Ureter (tissue), 1 donor: ENCODE measurements at places on chromosomes 16 and 17. TPM values are rescaled to one million over a fixed set of nuclear protein-coding genes. Genes with fewer than 3 reads are reported as not detected.
A peak's percentile ranks its signal among the peaks of the same experiment; 100 is the strongest.

GRCh38 chr17:31281061-31281460 is 16.0 kb downstream of the OMG start:
- DNase-seq, result no peak

The TOX3 gene
- 32.5 TPM for total RNA-seq

DNA sequence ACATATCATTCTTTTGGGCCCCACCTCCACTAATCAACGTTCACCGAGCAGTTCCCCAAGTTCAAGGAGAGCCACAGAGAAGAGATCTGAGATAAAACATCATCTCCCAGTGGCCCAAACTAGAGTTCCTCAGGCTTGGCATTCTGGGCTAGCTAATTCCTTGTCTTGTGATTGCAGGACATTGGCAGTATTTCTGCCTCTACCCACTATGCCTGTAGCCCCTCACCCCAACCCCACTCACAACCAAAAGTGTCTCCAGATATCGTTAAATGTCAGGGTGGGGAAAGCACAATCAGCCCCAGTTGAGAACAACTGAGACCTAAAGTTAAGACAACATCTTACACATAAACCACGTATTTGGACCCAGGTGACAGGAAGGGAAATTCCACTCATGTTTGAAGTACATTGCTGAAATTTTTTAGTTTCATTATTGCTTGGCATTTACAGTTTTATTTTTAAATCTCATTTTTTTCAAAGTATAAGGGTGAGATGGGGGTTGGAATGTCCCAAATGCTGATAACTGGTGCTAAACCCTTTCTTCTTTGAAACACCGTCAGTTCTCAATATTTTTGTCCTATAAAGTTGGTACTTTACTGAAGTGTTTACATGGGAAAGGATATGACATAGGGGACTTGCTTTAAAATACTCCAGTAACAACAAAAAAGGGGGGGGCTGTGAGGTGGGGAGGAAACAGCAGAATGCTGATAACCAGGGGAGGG is 13.6 kb downstream of the ZC3H7A start:
- no peak for DNase-seq

The SHISA6 gene
- total RNA-seq, result 5.4 TPM

GRCh38 chr16:75044800-75045361 is 46.1 kb downstream of the ZNRF1 start:
- DNase-seq, result peak; percentile 62

The CEMP1 gene
- total RNA-seq, result 0.29 TPM

DNA sequence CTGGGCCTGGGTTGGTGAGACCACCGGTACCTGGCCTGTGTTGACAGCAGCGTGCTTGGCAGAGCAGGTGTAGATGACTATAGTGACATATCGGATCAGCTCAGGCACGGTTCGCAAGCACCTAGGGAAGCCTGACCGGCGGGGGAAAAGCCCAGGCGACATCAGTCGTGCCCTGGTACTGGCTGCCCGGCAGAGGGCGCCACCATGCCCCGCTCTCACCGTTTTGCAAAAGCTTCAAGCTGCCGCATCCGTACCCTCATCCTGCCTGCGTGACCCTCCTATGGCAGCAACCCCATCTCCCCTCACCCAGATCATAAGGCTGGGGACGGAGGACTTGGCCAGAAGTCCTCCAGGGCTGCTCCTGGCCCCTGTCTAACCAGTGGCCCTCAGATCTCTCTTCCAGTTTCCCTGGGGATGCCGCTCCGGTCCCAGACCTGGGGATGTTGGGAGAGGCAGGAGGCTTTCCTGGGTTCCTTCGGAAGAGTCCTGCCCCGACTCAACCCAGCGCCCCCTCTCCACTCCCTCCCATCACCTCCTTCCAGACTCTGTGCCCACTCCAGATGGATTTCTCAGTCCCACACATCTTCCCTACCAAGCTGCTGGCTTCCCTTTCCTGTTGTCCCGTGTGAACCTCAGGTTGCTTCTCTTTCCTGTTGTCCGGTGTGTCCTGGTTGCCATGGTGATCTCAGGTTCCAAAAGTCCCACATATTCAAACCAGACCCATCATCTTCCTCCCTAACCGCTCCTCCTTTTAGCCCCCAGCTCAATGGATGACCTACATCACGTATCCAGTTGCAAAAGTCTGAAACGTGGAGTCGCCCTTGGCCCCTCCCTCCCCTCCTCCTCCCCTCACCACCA is 13.7 kb downstream of the ALOX12B start:
- peak; percentile 69 for DNase-seq

- DNase-seq, result no peak
Observed at GRCh38 chr17:37802061-37802595, 57.3 kb upstream of the HNF1B start.

GRCh38 chr17:55163408-55163807 is 101.4 kb upstream of the HLF start:
- no peak for DNase-seq

DNA sequence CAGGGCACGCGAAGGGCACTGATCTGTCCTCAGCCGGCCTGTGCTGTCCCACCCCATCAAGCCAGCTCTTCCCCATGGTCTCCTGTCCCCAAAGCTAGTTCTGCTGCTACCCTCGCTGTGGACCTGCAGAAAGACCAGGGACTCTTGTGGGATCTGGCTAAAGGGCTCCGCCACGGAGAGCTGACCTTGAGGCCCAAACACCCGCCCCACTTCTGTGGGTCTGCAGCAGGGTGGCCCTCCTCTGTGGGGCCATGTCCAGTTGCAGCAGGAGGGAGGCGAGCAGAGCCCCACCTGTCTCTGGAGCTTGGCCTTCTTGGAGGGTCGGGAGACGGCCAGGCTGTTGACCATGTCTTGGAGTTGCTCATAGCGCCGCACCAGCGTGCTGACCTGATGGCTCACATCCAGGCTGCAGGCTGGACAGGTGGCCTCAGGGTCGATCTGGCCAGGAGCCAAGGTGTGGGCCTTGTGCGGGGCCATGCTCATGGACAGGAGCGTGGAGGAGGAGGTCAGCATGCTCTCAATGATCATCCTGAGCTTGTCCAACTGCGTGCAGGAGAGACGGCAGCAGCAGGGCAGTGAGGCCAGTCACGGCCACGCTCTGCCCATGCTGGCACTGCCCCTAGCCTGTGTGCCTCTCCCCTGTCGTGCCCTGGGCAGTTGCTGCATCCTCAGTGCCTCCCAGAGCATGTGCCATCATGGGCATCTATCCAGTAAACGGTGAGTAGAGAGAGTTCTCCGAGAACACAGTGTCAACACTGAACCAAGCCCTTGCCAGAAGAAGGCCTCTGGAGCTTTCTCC is 16.6 kb downstream of the UBALD2 start:
- DNase-seq, result no peak

The RNF157 gene
- 4.3 TPM for total RNA-seq

- DNase-seq, result no peak
Observed at GRCh38 chr17:73902416-73903181, 258.4 kb upstream of the SDK2 start.

DNA sequence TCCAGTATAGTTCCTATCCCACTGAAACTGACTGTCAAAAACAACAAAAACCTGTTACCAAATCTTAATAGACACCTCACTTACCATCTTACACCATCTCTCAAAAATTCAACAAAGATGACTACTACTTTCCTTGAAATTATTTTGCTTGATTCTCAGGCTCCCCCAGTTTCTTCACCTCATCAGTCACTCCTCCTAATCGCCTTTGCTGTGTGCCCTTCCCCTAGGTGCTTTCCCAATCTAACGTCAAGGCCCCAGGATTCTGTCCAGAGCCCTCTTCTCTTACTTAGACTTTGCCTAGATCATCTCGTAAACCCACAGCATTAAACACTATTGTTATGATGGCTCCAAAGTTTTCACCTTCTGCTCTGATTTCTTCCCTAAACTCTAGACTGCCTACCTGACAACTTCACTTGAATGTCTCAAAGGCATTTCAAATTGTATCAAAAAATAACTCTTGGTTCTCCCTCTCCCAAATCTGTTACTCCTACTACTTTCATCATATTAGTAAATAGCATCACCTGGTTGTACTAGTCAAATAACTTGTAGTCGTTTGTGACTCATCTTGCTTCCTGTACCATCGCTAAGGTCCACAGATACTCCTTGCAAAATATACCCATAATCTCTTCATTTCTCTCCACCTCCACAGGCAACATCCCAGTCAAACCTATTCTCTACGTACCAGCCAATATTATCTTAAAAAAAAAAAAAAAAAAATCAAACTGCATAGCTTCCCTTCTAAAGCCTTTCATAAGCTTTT is 18.0 kb downstream of the C16orf87 start:
- no peak for DNase-seq

GRCh38 chr17:80254396-80255251 is 6.0 kb upstream of the RNF213 start:
- DNase-seq, result peak; percentile 82

DNA sequence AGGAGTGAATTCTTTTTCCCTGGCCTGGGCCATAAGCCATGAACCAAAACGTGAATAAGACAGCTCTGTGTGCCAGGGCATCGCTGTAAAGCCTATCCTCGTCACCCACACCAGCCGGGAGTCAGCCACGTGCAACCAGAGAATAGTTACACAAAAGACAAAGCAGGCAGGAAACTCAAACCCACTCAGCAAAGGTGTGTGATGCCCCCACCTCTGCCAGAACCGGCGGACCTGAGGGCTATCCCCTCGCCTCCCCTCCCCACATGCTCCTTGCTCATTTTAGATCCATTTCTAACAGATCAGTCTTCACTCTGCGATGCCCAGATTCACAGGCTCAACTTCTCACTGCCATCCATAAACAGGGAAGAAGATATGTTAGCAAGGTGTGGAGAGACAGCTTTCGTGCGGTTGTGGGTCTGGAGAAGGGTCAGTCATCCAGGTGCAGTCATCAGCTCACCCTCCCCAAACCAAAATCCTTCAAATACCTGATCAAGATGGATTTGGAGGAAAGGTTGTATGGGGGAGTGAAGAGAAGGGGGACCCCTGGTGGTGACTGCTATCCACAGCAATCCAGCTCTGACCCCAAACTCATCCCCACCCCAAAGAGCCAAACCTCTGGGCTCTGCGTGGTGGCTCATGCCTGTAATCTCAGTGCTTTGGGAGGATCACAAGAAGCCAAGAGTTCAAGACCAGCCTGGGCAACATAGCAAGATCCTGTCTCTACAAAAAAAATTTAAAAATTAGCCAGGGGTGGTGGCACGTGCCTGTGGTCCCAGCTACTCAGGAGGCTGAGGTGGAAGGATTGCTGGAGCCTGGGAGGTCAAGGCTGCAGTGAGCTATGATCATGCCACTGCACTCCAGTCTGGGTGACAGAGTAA is 219.2 kb downstream of the C16orf78 start:
- DNase-seq, result no peak

The CCT6B gene
- 6.3 TPM for total RNA-seq

DNA sequence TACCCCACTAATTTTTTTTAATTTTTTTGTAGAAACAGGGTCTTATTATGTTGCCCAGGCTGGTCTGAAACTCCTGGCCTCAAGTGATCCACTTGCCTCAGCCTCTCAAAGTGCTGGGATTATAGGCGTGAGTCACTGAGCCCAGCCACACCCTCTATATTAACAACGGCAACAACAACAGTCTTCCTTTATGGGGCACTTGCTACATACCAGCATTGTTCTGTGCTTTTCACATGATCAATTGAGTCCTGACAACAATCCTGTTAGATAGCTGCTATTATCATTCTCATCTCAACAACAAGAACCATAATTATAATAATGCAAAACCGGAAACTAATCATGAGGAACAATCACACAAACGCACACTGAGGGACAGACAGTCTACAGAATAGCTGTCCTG is 12.6 kb upstream of the ARL5C start:
- DNase-seq, result no peak

- no peak for DNase-seq
Observed at GRCh38 chr16:57562066-57562465, 19.6 kb downstream of the ADGRG5 start.

GRCh38 chr16:11386791-11387546 is 41.7 kb downstream of the RMI2 start:
- DNase-seq, result no peak

GRCh38 chr17:10096596-10096995 is 101.8 kb downstream of the GAS7 start:
- no peak for DNase-seq

DNA sequence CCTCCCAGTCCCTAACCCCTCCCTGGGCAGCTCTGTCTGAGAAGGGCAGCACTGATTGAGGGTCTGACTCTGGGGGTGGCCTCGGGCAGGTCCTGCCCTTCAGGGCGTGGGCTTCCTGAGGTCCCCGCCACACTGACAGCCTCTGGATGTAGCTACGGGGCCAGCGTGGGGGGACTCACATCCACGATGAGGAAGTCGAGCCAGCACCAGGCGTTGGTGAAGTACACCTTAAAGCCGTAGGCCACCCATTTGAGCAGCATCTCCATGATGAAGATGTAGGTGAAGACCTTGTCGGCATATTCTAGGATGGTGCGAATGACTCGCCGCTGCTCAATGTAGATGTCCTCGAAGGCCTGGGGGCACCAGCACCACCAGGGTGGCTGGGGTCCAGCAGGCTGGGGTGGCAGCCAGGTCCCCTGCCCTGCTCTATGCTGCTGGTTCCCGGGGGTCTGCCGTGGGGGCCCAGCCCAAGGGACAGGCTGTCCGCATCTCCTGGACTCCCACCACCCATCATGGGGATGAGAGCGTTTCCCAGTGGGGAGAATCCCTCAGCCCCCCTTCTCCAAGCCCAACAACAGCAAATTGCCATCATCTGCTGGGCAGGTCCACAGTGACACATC is 15.7 kb upstream of the CD79B start:
- DNase-seq, result no peak

- no peak for DNase-seq
Observed at GRCh38 chr16:22428654-22429053, 54.2 kb upstream of the CDR2 start.

DNA sequence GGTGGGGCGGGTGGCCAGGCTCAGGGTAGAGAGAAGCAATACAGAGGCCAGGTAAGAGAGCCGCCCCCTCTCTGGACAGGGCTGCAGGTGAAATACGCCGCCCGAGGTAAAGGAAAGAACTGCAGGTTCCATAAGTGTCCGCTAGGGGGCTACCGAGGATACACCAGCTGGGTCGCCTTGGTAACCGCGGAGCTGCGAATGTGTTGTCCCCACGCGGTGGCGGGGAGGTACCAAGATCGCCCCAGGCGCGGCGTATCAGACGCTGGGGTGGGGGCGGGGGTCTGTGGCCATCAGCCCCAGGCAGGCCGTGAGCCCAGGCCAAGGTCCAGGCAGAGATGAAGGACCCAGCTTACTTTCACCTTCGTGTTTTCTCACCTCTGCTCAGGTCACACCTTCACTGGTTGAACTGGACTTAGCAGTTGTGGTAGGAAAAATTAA is 18.4 kb upstream of the ZFP90 start:
- peak; percentile 84 for DNase-seq

GRCh38 chr17:19753051-19753509 is 5.0 kb upstream of the ALDH3A1 start:
- DNase-seq, result peak; percentile 86

The CCL17 gene
- 0.78 TPM for total RNA-seq

DNA sequence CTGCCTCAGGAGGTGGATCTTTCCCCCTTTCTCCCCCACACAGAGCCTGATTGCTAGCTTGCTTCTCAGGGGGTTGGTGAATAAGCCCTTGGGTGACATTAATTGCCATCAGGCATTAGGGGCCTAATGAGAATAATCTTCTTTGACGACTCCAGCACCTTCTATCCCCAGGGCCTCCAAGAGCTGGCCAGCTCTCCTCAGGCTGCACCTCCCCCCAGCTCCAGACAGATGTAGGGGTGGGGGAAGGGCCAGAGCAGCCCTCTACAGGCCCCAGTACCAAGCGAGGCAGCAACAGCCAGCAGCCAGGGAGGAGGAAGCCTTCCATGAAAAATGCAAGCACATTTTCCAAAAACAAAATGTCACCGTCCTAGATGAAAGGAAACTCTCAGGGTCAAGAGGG is 1.4 kb upstream of the TMEM132E start:
- DNase-seq, result no peak

The SEBOX gene
- not detected for total RNA-seq

GRCh38 chr17:18950346-18950745 is 1.6 kb upstream of the SLC5A10 start:
- no peak for DNase-seq

The ATP2A1 gene
- 0.75 TPM for total RNA-seq

The APOBR gene
- 11.0 TPM for total RNA-seq
